ENCODE measurements at places on chromosomes 1 and 21.

- no peaks in the 10 kb centered on the region for H3K36me3 ChIP-seq
- H3K27me3 ChIP-seq: no peaks in the 10 kb centered on the region
- H3K27ac ChIP-seq: no peak overlapping the region
Observed at GRCh38 chr21:42472521-42472920, 23.5 kb downstream of the RSPH1 start.

DNA sequence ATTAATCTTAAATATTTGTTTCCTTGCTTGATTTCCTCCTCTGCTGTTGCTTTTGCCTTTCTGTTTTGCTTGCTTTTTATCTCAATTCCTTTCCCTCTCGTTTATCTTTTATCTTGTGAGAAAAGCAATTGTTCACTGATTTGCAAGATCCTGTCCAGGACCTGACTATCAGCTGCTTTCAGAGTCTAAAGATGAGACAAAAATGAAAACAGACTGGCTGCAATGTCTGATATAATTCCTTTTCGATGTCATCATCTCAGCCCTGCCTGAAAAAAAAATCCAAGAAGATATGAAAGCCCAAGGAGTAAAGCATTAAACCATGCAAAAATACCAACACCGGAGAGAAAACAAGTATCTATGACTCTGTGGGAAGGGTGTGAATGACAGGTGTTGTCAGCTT, 225.5 kb downstream of the PATJ start:
- H3K27me3 ChIP-seq: no peaks in the 10 kb centered on the region
- no peaks in the 10 kb centered on the region for H3K36me3 ChIP-seq
- H3K27ac ChIP-seq: no peak overlapping the region
- no peaks in the 10 kb centered on the region for H3K4me1 ChIP-seq

DNA sequence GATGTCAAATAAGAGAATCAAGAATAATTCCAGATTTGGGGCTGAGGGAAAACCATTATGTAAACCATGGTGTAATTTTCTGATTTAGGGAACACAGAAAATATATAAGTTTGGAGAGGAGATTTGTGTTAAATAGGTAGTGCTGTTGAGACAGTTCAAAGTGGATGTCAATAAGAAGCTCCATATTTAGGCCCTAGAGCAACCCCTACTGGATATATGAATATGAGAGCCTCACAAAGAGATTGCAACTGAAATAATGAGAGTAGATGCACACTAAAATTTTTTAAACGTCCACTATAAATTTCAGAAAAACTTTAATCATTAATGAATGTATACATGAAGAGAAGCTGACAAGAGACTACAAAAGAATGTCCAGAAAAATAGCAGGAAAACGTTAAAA, 1447.8 kb upstream of the PRMT6 start:
- no peak overlapping the region for H3K4me3 ChIP-seq
- no peaks in the 10 kb centered on the region for H3K36me3 ChIP-seq
- no peak for DNase-seq
- no peak overlapping the region for H3K27ac ChIP-seq

DNA sequence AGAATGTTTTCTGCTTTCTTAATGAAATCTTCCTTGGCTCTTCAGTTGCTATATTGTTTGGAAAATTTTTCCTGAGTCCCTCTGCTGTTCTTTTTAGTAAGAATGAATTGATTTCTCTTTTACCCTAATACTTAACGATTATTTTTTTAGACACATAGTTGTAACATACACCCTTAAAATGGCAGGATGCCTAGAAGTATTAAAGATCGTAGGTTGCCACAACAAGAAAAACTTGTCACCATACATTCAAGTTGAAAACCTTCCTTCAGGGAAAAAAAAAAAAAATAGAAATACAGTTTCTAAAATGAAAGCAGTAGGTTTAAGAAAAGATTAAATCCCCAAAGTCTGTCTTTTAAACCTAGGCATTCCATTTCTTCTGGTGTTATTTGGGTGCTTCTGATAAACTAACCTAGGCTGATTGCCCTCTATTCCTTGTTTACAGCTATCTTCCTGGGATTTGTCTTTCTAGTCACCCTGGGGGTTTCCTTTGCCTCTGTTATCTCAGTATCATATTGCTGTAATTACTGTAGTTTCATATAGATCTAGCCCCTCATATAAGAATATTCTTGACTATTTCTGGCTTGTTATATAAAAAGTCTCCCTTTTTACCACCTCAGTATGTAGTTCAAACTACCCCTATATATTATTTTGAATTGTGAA, 16.8 kb downstream of the SUCO start:
- H3K27me3 ChIP-seq: no peaks in the 10 kb centered on the region
- no peak for DNase-seq
- H3K27ac ChIP-seq: no peak overlapping the region
- H3K36me3 ChIP-seq: no peaks in the 10 kb centered on the region
- H3K4me3 ChIP-seq: no peak overlapping the region

DNA sequence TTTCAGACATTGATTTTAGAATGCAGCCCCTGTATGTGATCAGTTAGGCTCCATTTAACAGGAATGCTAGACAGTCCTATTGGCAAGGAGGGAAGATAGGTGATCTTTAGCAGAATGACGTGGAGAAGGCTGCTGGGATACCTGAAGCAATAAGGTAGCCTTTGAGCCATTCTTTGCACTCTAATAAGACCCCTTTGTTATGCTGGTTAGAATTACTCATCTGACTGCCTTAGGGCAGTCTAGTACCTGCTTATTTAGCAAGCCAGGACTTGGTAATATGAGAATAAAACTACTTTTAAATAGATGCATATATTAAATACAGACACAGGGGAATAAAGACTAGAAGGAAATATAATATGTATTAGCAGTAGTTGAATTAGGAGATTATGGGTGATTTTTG, 29.1 kb downstream of the NGF start:
- H3K36me3 ChIP-seq: no peaks in the 10 kb centered on the region
- no peaks in the 10 kb centered on the region for H3K4me1 ChIP-seq
- H3K27me3 ChIP-seq: no peaks in the 10 kb centered on the region
- H3K27ac ChIP-seq: no peak overlapping the region

- H3K4me3 ChIP-seq: peak overlapping the region; percentile 30
- no peaks in the 10 kb centered on the region for H3K4me1 ChIP-seq
- no peaks in the 10 kb centered on the region for H3K36me3 ChIP-seq
Observed at GRCh38 chr1:158177700-158178450, 2.8 kb upstream of the CD1D start.

Measured in Panc1 (cell line).